ENCODE measurements at places on chromosomes 5 and 9.

GRCh38 chr9:87434366-87434765 is 63.3 kb upstream of the DAPK1 start:
- no peak for DNase-seq

DNA sequence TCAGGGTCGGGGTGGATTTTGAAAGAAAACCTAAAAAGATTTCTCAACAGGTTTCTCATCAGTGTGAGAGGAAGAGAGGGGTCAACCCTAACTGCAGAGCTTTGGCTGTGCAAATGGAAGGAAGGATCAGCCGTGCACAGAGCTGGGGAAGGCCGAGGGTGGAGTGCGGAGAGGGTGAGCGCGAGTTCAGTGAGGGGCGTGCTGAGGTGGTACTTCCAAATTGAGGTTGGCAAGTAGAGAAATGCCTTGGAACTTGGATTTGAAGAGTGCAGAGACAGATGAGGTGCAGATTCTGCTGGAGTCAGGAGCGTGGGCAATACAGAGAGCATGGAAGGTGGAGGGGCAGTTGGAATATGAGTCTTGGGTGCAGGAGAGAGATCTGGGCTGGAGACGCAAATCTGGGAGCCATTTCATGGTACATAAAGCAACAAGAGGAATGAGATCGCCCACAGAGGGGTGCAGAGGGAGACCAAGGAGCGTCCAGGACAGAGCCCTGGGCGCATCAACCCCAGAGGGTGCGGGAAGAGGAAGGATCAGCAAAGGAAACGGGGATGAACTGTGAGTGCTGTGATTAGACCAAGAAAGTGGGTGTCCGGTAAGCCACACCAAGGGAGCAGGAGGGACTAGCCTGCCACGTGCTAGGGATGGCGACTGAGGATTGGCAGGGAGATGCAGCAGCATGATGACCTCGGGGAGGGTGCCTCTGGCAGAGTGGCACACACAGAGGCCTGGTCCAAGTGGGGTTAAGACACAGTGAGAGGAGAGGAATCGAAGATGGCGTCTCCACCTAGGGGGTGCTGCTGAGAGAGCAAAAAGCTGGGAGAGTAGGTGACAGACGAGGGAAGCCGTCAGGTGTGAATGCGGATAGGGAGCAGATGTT is 105.8 kb downstream of the ADAMTS2 start:
- DNase-seq = no peak

DNA sequence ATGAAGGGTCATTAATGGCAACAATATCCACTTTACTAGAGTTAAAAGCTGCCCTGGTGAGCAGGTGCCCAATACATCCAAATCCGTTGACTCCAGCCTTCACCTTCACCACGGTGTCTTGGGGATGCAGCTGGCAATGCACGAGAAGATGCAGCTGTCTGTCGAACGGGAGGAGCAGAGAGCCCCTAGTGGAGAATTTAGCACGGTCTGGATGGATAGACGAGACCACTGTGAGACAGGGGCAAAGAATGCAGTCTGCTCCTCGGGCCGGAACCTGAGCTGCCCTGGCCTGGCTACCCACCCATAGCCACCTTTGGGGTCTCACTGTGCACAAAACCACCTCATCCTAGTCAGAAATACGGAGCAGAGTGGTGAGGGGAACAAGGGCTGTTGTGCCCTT is 35.1 kb downstream of the ADRA1B start:
- no peak for DNase-seq

DNA sequence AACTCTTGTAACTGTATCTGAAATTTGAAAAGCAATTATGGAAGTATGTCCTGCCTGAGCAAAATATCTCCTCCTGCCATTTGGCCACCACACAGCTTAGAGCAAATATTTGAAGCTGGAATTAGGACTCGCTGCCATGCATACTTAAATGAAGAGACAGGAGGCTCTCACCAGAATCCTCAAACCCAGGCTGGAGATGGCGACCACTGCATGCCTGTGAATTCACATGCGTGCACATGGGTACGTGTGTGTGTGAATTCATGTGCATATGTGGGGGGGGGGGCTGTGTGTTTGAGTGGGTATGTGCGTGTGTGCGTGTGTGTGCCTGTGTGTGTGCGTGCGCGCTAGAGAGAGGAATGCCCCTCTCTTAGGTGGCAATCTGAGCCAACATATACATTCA is 84.1 kb upstream of the IRX1 start:
- no peak for DNase-seq

- DNase-seq = no peak
Measured at GRCh38 chr5:128007939-128008338, 75.6 kb upstream of the SLC12A2 start.

DNA sequence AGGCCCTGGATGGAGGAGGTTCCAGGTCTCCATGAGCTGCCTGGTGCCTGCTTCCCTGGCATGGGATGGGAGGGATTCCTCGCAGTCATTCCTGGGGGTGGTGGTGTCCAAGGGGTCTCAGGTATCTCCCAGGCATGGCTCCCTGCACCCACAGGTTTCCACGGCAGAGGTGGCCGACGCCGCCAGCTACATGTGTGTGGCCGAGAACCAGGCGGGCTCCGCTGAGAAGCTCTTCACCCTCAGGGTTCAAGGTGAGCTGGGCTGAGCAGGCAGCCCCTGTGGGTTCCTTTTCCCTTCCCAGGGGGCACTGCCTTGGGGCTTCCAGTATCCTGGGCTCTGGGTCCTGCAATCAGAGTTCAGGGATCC is 61.4 kb upstream of the ASS1 start:
- DNase-seq = no peak

- no peak for DNase-seq
Measured at GRCh38 chr9:85600675-85601263, 141.0 kb downstream of the AGTPBP1 start.

DNA sequence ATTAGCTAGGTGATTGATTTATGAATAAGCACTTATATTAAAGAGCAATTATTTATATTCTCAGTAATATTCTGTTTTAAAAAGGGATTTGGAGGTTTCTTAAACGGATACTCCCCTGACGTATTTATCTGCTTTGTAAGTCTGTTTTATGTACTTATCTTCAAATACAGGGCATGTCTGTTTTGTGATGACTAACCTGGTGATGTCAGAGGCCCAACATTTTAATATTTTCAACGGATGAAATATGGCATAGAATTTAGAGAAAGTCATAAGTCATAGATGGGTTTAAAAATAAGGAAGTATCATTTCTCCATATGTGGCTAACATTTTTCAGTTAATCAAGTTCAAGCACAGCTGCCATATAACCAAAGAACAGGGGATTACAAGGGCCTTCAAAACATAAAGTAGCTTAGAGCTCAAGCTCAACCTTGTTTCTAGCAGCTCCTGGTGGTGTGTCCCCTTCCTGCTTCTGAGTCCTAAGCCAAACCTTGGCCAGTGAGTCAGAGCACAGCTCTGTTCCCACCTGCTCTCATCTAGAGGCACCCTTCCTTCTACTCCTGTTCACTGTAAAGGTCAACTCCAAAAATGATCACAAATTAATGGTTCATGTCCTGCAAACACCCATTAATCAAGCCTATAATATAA is 131.4 kb downstream of the OXCT1 start:
- no peak for DNase-seq

GRCh38 chr5:155193029-155193428 is 179.5 kb downstream of the KIF4B start:
- no peak for DNase-seq

GRCh38 chr5:145557345-145557744 is 277.8 kb downstream of the PRELID2 start:
- DNase-seq = no peak

DNA sequence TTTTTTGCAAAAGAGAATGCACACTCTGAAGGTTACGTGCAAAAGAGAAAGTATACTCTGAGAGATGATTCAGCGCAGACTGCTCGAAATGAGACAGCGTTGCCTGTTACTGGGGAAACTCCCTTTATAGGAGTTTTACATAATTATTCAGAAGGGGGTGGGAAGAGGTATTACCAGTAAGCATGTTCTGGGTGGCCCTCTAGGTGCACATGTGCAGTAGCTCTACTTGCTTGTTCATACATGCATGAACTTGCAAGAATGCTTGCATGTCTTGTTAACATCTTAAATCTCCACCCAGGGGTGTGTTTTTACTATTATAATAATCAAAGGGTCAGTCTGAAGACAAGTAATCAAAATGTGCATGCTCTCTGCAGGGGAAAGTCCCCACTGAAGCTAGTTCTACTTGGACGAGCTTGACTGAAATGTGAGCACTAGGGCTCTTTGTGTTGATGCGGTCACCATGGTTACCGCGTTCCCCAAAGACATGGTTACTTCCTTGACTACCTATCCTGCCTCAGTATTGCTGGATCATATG is 75.5 kb downstream of the SGCD start:
- DNase-seq = no peak

- no peak for DNase-seq
Measured at GRCh38 chr5:19531374-19531952, 456.5 kb downstream of the CDH18 start.

DNA sequence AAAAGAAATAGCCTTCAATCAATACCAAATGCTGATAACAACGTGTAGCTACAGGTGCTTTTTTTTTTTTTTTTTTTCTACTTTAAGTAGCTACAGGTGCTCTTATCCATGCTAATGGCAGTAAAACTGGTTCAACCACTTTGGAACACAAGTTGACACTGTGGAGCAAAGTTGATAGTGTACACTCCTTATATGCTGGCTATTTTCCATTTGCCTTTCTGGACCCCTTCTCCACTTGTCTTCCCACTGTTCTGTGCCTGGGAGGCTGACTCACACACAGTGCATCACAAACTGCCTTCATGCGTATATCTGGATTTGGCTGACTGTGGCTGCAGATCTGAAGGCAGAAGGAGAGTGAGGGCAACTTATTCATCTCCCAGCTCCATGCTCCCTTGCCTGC is 247.9 kb downstream of the MSX2 start:
- DNase-seq = no peak

DNA sequence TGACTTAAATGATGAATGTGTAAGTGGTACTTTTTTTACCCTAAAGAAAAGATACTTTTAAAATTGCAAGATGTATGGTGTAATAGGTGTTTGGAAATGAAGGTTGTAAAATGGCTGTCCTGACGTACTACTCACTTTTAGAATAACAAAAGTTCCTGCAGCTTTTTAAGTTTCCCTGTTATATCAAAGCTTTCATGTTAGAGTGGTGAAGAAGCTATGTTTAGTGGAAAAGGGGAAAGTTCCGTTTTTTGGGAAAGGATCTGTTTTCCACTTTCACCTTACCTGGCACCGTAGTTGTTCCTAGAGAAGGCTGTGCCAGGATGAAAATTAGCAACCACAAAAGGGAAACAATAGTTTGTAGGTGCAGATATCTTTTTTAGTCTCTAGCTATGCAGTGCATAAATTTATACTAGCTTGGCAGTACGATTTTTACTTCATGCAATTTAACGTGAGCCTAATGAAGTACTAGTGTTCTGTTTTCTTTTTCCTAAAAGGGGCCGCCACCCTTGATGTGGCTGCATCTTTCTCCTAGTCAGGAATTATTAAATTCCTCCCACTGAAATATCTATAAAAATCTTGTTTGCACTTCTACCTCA is 1.3 kb downstream of the TNPO1 start:
- no peak for DNase-seq

DNA sequence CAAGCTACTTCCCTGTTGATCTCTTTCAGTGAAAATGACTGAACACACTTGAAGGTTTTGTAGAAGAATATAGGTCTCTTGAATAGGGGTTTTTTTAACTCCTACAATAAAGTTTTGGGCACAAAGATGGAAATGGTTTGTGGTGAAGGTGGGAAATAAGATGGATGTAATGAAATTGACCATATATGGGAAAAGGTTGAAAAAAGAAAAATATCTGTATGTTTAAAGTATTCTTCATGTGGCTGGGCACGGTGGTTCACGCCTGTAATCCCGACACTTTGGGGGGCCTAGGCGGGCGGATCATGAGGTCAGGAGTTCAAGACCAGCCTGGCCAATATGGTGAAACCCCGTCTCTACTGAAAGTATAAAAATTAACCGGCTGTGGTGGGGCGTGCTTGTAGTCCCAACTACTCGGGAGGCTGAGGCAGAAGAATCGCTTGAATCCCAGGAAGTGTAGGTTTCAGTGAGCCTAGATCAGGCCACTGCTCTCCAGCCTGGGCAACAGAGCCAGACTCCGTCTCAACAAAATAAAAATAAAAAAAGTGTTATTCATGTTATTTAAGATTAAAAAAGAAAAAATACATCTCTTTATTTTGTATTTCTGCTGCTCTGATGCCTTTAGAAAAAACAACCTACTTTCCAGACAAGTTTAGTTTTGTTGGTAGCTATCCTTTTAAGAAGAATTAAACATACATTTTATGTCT is 2.2 kb downstream of the RBM27 start:
- no peak for DNase-seq

DNA sequence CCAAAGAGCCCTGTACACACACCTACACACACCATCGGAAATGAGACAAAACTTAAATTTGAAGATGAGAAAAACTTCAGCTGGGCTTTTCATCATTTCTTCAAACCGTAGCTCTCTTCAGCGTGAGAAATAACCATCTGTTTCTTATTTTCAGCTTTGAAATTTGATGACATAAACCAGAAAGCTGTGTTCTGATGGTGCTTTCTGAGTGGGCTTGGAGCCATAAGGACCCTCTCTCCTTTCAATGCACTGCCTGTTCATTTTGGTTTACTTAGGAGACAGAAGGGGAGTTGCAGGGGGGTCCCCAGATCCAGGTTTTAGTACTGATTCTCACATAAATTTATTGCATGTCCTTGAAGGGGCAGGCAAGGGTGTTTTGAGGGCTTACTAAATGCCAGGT is 9.5 kb downstream of the FBXO10 start:
- DNase-seq = no peak

DNA sequence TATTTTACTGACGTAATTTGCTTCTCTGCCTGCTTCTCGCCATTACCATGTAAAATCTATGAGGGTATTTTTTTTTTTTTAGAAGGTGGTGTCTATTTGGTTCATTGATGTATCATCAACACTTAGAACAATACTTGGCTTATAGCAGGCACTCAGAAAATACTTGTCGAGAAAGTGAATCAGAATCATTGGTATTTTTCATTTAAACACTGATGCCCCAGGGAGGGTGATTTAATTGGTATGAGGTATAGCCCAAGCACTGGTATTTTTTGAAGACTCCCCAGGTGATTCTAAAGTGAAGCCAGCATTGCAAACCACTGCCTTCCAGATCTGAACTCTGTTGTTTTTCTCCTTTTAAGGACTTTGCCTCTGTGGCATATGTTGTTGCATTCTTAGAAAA is 16.6 kb downstream of the PDZD2 start:
- no peak for DNase-seq

DNA sequence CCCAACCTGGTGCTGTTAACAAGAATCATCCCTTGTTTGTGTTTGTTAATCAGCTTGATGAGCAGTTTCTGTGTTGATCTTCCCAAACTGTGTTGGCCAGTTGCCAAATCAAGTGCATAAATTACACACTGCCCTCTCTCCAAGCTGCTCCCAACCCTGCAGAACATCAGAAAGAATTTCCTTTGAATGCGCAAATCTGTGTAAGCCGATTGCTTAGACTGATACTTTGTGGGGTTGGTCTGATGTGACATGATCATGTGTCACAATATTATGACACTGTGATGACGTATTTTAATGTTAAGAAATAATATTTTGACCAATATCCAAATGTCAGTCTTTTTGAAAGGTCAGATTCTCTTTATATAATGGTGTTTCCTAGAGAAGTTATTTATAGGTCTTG is 766.4 kb upstream of the WWC1 start:
- DNase-seq = no peak
